Globus pallidus (tissue), 1 donor: ENCODE measurements at places on chromosomes 1 and 21.

- DNase-seq = no peak
Observed at GRCh38 chr1:51418384-51418959, 88.1 kb upstream of the TTC39A start.

GRCh38 chr1:183012301-183012994, 10.8 kb upstream of the LAMC1 start:
- DNase-seq = no peak

DNA sequence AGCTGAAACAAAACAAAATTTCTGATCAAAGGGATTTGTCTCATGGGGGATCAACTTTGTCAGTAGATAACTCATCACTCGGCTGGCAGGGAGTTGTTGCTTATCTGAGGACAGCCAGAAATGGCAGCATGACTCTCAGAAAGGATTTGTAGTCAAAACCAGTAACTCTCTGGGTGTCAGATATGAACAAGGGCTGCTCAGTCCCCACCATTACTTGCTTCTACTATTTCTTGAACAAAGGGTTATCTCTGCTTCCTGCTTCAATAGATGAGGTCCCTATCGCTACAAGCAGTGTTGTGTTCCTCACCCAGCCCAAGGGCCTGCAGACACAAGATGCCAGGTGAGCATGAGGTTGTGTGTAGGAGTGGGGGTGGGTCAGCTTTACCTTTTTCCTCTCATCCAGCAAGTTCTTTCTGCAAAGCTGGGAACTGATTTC, 116.2 kb downstream of the PTBP2 start:
- DNase-seq = no peak

- no peak for DNase-seq
Observed at GRCh38 chr1:2561446-2561845, 5.3 kb downstream of the TNFRSF14 start.

- DNase-seq = peak; percentile 82
Observed at GRCh38 chr1:43454270-43455011, 710 bp upstream of the HYI start.

DNA sequence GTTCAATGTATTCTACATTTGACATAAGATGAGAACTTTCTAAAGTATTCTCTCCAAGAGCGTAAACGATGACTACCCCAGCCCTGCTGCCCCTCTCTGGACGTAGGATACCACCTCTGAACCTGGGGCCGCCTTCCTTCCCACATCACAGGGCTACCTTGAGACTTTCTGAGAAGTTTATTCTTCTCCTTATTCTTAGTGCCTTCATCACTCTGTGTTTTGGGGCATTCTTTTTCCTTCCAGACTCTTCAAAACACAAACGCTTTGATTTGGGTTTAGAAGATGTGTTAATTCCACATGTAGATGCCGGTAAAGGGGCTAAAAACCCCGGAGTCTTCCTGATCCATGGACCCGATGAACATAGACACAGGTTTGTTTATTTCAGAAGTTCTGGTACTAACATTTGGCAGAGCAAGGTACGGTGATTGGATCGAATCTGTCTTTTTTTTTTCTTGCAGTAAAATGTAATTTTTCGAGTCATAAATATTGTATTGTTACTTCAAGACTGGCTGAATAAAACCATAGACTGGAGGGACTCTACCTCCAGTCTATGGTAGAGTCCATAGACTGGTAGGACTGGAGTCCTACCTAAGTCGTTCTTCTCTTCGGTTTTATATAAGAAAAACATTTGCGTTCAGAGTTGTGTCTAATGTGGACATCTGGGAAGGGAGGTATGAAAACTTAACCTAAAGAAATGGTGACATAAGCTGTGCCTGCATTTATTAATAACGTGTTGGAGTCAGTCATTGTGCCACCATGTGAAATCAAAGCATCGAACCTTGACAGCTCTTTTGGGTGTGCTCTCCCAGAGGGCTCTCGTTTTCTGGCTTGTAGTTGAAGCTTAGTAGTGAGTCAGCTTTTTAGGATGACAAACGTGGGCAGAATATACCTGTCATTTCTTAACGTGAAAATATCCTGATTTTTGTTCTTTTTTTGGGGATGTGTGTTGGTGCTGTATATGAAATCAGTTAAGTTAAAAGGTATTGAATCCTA, 1.2 kb downstream of the MAN1A2 start:
- DNase-seq = no peak

DNA sequence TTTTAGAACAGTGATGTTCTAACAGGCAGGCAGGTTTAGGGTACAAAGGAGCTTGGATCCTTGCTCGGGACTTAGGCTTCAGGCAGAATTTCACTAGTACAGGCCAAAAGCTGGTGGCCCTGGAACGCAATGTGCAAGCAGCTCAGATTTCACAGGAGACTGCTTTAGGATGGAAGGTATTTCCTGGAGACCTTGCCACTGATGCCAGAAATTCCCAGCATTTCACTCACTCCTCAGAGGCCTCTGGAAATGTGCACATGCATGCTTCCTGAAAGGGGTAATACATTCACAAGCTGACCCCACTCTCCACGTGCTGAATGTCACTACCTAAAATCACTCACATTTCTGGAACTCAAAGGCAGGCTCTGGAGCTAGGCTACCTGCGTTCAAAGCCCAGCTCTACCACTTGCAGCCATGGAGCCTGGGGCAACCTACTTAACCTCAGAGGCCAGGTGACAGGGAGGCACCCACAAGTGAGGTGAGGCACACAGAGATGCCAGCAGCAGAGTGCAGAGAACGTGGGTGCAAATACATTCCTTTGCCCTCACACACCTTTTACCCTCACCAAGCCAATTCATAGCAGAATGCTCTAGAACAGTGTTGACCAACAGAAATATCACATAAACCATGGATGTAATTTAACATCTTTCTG, 56.5 kb downstream of the CDC7 start:
- no peak for DNase-seq

DNA sequence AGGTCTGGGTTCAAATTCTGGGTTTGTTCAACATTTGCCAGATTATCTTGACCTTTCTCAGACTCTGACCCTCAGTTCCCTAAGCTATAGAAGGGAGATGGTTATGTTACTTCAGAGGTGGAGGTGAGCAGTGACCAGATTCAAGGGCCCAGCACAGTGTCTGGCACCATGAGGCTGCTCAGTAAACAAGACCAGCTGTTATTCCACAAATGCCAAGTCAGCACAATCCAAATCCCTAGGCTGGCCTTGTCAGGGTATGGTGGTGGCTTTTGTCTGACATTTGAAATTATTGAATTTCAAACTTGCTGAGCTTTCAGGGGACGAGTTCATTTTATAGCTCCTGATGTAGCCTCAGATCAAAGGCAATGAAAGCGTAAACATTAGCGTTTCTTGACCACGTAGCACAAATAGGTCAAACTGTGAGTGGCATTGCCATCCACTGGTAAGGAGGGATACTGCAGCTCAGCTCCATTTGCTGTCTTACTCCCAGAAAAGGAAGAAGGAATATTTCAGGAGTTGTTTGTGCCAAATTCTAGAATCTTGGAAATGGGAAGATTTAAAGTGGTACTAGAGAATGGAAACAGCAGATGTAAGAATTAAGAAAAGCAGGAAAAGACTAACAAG, 94.3 kb upstream of the EDN2 start:
- DNase-seq = no peak

DNA sequence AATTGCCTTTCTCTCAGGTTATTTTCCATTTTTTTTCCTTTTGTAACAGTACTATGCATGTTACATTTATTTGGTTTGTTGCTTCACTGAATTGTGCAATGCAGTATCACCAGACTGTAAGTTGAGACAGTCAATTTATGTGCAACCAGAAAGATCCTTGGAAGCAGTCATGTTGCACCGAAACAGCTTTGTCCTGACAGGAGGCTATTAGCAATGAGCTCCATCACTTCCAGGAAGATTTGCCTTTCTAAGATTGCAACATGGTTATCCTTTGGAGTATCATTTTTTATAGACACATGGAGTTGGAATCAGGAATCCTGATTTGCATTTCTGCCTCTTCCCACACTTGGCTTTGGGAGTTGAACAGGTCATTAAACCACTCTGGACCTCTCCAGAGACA, 84.5 kb upstream of the ST6GALNAC5 start:
- no peak for DNase-seq

DNA sequence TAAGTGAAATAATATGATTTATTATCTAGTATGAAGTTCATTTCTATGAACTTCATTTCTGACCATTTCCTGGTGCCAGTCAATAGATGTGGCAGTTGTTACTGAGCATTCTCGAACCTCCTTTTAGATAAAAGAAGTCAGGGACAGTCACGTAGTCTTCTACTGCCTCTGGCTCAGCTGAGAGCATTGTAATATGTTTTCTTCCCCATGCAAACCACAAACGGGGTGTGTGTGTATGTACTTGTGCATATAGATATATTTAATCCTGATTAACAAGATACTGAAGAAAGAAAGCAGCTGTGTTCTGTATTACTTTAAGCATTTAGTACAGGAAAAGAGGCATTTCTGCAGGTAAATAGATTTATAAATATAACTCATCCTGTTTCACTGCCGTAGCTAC, 21.6 kb downstream of the ZNF684 start:
- no peak for DNase-seq

GRCh38 chr1:41864471-41865040, 54.2 kb downstream of the HIVEP3 start:
- no peak for DNase-seq

DNA sequence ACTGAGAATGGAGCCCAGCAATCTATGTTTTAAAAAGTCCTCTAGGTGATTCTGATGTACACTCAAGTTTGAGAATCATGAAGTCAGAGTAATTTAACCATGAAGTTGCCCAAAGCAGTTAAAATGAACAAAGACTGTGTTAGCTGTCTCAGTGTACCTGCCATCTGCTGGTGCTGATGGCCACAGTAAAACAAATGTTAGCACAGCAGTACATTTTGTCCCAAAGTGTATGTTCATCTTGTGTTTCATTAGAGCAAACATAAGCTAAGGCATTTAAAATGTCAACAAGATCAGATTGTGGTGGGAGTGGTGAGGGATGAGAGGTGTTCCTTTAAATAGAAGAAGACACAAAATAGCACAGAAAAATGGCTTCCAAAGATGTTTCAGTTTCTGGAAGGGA, 31.1 kb downstream of the FYB2 start:
- DNase-seq = no peak

GRCh38 chr1:214363386-214363785, 82.4 kb downstream of the SMYD2 start:
- DNase-seq = no peak

- no peak for DNase-seq
Observed at GRCh38 chr1:222931023-222931422, 116.2 kb downstream of the DISP1 start.

GRCh38 chr1:229018674-229019295, 252.1 kb upstream of the RAB4A start:
- DNase-seq = no peak

DNA sequence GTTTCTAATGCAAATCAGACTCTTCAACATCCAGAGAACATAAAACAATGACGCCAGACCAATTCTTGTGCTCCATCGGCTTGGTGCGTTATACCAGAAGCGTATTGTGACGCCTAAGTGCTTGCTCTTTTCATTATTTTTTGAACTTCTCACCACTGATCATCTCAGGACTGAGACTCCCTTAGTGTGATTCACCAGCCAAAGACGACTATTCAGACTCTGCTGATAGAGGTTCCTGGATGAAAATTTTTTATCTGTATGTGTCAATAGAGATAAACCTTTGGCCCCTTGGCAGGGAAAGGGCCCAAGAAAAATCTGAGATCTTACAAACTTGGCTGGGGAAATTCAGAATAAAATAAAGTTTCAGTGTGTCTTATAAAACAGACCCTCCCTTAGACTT, 856 bp upstream of the GREM2 start:
- no peak for DNase-seq

DNA sequence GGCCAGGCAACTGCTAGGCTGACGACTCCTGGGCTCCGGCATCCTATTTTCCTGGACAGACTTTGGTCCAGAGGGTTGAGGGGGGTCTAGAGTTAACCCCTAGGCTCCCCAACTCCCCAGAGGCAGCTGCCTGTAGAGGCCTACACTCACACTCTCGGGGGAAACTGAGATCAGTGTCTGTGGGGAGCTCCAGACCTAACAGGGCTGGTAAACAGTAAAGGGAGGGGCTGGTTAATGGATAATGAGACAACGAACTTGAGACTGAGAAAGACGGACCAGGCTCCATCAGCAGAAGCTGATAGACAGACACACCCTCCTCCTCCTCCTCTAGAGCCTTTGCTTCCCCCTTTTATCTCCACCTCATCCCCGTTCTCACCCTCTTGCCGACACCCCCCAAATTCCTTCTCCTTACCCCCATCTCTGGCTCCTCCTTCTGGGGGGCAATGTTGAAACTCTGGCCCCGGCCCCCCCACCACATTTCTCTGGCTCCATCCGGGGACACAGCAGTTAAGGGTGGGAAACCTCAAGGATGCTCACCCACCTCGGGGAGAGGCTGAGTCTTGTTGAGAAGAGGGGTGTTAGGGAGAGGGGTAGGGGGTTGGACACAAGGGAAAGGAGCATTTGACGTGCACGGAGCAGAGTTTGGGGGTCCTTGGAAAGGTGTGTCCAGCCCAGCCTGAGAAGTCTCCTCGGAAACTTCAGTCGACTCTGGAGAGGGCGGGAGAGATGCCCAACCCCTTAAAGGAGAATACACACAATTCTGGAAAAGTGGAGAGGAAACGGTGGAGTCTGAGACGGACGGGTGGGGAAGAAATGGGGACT, at the start of gene MTMR11:
TSS of gene MTMR11 (minus strand) at position 710 of the 822 bp plus-strand sequence. CDS start at position 478, 232 bp downstream.
- no peak for DNase-seq

GRCh38 chr1:206992790-206993189, 22.5 kb upstream of the FCAMR start:
- DNase-seq = no peak

- DNase-seq = no peak
Observed at GRCh38 chr1:183993132-183993531, 44.4 kb downstream of the COLGALT2 start.

- no peak for DNase-seq
Observed at GRCh38 chr1:24786191-24786590, 40.9 kb downstream of the CLIC4 start.

- peak; percentile 40 for DNase-seq
Observed at GRCh38 chr1:70487910-70488665, 77.0 kb downstream of the CTH start.

DNA sequence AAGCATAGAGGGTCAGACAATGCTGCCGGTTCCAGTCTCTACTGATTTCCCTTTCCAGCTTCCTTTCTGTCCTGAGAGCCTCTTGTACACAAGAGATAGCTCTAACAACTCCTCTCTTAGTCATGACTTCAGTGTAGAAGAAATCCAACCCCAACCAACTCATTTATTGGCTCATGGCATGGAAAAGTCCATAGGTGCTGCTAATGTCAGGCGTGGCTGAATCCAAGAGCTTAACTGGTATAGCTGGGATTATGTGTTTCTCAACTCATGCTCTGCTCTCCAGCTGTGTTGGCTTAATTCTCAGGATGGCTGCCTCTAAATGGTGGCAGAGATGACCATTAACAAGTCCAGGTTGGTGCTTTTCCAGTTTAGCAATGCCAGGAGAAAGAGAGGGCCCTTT, 12.4 kb upstream of the THRAP3 start:
- DNase-seq = no peak

DNA sequence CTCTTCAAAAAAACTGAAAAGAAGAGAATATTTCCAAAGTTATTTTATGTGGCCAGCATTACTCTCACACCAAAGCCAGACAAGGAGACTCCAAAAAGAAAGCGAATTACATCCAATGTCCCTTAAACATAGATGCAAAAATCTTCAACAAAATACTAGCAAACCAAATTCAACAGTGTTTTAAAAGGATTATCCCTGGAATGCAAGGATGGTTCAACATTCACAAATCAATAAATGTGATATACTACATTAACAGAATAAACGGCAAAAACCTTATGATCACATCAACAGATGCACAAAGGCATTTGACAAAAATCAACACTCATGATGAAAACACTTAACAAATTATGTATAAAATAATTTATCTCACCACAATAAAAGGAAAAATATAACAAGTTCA, 207.8 kb downstream of the DENND1B start:
- DNase-seq = no peak
